ENCODE measurements at places on chromosomes 1 and 21.

- no peak for DNase-seq
Observed at GRCh38 chr1:6959491-6959890, 174.2 kb downstream of the CAMTA1 start.

DNA sequence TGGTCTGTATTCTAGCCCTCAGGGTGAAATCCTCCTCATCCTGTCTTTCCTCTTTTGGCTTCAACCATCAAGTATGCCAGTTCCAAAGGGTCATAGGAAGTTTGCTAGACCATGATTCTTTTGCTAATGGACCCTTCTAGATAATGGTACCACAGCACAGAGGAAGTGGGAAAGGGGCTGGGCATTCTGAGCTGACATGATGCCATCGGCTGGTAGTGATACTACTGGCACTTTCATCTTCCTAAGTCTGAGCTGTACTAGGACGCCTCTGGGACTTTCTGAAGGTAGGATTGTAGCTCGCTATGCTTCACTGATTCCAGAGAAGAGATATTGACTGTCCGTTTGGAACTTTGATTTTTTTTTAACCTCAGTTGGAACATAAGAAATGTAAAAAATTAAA is 11.4 kb downstream of the FASLG start:
- no peak for DNase-seq

DNA sequence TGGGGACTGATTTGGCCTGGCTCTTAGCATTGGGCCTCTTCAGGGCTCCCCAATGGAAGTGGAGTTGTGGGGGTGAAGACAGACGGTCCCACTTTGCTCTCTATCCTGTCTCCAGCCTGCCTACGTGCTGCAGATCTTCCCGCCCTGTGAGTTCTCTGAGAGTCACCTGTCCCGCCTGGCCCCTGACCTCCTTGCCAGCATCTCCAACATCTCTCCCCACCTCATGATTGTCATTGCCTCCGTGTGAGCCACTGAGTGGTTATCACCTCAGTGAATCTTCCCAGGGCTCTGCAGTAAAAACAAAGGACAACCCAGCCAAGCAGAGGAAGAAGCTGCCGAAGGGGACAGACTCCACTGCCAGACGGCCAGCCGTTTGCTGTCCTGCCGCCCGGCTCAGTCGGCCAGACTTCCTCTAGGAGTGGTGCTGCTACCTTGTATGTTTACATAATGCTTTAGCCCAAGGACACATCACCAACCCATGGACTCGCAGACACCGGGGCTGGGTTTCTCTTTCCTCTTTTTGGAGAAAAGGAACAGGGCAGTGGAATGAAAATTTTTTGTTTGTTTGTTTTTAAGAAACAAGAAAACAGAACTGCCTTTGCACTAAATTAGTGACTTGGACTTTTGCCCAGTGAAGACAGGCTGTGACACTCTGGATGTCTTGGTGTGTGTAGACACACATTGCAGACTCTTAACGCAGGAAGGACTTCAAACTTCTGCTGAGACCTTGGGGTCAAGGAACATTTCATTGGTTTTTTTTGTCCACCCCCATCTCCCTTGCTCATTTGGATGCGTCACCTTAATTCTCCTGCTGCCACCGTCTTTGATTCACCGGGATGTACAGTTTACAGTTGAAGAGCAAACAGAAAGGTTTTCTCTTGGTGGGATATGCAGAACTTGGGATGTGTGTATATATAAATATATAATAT is 36.5 kb downstream of the ZBTB17 start:
- DNase-seq = no peak

GRCh38 chr1:9179463-9180110 is 50.7 kb upstream of the GPR157 start:
- no peak for DNase-seq

- DNase-seq = no peak
Observed at GRCh38 chr1:2050793-2051682, 827 bp downstream of the PRKCZ start.

- no peak for DNase-seq
Observed at GRCh38 chr1:74266001-74266400, 30.8 kb downstream of the TNNI3K start.
